Cerebellum (tissue), 4 donors: ENCODE measurements at places on chromosomes 16 and 17. TPM values are rescaled to one million over a fixed set of nuclear protein-coding genes. Genes with fewer than 3 reads are reported as not detected.

DNA sequence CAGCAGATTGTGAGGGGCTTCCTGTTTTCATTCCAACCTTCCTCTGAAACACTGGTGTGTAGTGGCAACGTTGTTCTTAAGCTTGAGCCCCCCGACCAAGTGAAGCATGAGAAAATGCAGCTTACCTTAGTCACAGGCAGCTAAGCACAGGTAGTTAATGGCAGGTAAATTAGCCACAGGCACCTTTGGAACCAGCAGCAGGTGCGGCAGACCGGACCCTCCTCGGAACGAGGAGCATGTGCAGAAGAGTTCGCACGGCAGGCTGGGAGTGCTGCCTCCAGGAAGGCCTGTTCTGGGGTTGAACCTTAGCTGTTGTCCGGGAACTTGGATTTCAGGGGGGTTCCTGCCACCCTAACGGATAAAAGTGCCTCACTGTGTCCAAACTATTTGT is 7.2 kb upstream of the IRF8 start:
- DNase-seq = no peak

The NPIPA8 gene
- 0.45 TPM for total RNA-seq

The ARSG gene
- total RNA-seq = 12.4 TPM

DNA sequence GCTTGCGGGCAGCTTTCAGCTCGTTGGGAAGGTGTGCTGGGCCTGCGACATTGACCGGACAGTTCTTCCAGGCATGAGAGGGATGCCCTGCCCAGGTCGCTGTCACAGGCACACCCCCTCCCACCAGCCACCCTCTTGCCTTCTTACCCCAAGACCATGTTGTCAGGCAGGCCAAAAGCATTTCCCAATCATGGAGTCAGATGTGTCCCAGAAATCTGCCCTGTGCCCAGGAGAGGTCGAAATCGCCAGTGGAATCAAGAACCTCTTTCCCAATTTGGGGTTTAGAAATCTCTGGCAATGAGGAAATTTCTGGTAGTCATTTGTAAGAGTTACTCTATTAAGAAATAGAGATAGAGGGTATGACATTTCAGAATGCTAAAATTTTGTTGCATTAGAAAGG is 177.1 kb downstream of the RAB11FIP4 start:
- DNase-seq = no peak

DNA sequence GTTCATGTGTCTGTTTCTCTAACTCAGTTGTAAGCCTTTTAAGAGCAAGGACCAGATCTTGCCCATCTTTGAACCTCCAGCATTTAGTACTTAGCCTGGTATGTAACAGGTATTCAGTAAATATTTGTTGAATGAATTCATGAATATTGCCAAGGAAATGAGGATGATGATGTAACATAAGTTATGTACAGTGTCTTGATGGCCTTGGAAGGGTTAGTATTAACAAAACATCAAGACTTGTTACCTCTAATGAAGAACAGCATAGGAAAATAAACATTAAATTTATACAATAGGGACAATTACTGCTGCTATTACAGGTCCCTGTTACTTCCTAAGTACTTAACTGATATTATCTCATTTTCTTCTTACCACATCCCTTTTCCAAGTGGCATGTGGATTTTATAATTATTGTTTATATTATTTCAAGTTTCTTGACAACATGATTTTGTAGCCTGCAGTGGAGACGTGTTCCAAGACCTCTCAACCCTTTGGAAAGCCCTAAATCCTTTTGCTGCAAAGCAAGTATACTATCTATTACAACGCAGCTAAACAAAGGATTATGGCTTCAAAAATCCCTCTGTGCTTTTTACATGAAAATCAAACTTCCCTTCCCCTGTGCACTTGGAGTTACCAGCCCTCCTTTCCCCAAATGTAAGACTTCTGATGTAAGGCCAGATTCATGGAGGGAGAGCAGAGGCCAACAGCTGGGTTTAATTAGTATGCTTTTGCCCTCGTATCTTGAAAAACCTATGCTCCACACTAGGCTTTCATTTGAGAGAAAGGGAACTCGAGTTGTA is 77.4 kb upstream of the SMIM36 start:
- no peak for DNase-seq

DNA sequence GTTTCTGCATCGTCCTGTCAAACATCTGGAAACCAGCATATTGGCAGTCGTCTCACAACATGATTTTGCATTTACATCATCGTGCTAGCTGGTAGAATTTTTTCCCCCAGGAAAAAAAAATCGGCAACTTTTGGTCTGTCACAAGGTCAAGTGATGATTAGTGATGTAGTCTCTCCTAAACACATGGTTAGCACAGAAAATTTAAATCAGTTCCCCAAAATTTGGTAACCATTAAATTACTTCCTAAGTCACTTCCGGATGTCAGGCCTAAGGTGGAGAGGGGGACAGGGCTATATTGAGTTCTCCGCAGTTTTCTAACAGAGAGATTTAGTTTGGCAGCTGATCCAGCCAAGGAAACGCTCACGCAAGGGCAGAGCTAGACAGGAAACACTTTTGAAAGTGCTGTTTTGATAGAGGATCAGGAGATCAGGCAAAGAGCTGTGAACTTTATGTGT is 271.0 kb upstream of the TBX2 start:
- DNase-seq = no peak

The TSNAXIP1 gene
- total RNA-seq = 4.1 TPM
